ENCODE measurements at places on chromosomes 6 and 20. TPM values are rescaled to one million over a fixed set of nuclear protein-coding genes. Genes with fewer than 3 reads are reported as not detected.

DNA sequence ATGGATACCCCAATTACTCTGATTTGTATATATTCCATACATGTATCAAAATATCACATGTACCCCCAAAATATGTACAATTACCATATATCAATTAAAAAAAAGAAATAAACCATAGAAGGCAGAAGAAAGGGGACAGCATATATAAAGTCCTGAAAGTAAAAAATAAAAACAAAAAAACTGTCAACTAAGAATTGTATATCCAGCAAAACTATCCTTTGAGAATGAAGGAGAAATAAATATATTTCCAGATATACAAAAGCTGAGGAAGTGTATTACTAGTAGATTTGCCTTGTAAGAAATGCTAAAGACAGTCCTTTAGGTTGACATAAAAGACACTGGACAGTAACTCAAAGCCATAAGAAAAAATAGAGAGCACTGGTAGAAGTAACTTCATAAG lies 9.3 kb upstream of the RIPOR2 start:
- DNase-seq, result no peak

Gene LHFPL5
- not detected for total RNA-seq

DNA sequence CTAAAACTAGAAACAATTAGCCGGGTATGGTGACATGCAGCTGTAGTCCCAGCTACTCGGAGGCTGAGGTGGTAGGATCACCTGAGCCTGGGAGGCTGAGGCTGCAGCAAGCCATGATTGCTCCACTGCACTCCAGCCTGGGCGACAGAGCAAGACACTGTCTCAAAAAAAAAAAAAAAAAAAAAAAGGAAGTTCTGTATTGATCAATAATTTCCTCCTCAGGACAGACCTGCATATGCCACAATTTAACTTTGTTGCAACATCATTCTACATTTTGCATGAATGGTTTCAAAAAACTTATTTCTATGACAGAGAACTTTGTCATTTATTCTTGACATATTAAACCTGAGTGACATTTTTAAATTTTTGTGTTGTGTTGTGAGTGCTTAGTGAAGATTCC lies 5.5 kb downstream of the DNAJC5 start:
- no peak for DNase-seq

GRCh38 chr6:141977782-141978181 lies 154.9 kb upstream of the GJE1 start:
- no peak for DNase-seq

GRCh38 chr6:111445861-111446267 lies 37.2 kb downstream of the REV3L start:
- DNase-seq, result no peak

Gene MYH7B
- total RNA-seq, result 0.26 TPM

DNA sequence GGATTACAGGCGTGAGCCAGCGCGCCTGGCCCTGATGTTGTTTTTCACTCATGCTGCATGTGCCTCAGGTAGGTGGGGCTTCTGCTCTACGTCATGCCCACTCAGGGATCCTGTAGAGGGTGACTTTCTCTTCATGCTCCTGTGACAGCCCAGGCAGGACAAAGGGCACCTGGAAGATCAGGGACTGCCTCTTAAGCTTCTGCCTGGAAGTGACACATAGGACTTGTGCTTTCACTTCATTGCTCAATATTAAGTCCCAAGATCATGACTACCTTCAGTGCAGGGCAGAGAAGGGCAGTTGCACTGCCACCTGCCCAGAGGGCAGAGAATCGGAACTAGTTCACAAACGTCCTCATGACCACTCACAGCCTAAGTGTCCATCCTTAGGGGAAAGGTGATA lies 249.5 kb upstream of the SULF2 start:
- DNase-seq, result no peak

Gene COL9A1
- not detected for total RNA-seq

GRCh38 chr20:39822667-39823066 lies 860.5 kb downstream of the DHX35 start:
- DNase-seq, result no peak

GRCh38 chr6:163186527-163186926 lies 228.0 kb upstream of the QKI start:
- DNase-seq, result no peak

GRCh38 chr6:138682704-138683527 lies 90.7 kb upstream of the CCDC28A start:
- no peak for DNase-seq

DNA sequence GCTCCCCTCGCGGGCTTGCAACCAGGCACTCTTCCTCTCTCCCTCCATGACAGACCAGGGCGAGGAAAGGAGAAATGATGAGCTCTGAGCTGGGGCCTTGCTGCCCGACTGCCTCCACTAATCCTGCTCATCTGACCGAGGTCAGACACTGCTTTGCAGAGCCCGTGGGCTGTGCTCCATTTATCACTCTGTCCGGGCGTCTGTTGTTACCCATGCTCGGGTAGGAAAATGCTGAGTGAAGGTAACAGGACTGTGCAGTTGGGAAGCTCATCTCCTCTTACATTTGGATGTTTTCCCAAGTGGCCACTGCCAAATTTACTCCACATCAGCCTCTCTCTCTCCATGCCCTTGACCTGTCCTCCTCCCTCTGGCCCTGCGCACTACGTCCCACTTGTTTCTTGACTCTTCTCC lies 14.6 kb downstream of the RPS6KA2 start:
- no peak for DNase-seq

GRCh38 chr6:68978411-68978810 lies 343.3 kb downstream of the ADGRB3 start:
- no peak for DNase-seq

Gene NKX2-2
- not detected for total RNA-seq

GRCh38 chr20:24953621-24954133 lies 4.6 kb downstream of the CST7 start:
- no peak for DNase-seq

GRCh38 chr6:51386347-51386836 lies 567.7 kb downstream of the TFAP2B start:
- no peak for DNase-seq

Gene TMEM170B
- total RNA-seq, result 0.95 TPM

GRCh38 chr6:12271997-12272396 lies 18.2 kb upstream of the EDN1 start:
- DNase-seq, result no peak

DNA sequence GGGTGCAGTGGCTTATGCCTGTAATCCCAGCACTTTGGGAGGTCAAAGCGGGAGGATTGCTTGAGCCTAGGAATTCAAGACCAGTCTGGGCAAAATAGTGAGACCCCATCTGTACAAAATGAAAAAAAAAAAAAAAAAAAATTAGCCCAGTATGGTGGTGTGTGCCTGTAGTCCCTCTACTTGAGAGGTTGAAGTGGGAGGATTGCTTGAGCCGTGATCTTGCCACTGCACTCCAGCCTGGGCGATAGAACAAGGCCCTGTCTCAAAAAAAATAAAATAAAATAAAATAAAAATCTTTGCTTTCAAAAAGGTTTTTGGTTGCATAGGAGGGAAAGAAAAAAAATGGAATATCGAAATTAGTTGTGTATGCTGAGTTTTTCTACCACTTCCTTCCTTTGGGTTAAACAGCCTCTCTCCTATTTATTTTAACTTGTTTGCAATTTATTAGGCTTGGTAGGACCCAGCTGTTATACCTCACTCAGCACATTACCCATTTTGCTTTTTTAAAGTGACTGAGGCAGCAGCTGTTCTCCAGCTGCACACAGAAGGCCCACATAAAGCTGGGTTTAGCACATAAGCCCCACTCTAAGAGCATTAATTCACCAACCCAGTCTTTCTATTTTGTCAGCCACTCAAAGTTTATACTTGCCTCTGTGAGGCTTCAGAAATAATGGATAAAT lies 152.3 kb downstream of the ZFAND3 start:
- no peak for DNase-seq

Gene GRM4
- total RNA-seq, result not detected

Gene PPP2R5D
- total RNA-seq, result 66.5 TPM

- no peak for DNase-seq
Measured at GRCh38 chr6:4801491-4802110, 25.4 kb downstream of the CDYL start.

Gene AHCY
- total RNA-seq, result 94.4 TPM

GRCh38 chr6:54244430-54244829 lies 63.8 kb upstream of the TINAG start:
- DNase-seq, result no peak

DNA sequence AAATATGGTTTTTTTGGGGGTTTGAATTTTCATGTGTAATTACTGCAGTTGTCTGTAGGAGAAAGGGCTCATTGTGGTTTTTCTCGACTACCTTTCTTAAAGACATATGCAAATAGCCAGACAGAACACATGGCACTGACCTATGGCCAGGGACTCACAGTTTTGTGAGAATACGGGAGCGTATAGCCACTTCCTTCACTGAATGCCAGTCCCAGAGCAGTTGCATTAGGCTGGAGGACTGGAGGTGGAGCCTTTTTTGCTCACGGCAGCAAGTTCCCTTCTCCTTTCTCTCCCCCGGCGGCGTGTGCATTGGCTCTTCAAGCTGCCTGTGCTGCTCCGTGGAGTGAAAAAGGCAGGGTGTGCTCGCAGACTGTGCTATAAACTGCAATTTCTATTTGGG lies 114.9 kb downstream of the AKAP7 start:
- no peak for DNase-seq
